ENCODE measurements at places on chromosomes 7 and 10.

DNA sequence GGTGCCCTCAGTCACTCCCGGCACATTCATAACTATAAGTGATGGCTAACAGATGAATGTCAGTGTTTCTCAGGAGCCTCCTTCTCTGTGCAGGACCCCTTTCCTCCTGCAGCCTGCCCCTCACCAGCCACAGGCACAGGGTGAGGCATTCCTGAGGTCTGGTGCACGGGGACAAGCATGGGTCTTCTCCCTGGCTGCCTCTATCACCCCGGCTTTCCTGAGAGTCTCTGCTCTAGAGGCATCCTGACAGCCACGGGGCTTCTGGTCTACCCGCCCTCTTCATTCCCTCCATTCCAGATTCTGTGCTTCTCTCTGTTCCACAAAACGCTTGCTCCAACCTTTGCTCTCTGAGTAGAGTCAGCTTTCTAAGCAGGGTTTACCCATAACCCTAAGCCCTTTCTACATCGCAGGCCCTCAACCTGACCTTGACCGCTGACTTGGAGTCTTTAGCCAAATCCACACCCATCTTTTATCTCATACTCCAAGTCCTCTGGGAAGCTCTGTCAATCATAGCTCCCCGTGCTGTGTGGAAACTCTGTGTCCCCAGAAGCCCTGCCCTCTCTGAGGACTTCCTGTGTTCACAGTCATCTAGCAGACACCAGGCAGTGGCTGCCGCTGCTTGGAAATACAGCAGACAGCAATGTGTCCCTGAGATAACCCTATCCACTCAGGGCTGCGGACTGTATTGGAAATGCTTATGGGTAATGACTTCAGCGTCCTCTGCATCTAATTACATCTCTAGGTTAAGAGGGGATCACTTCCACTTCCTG lies 159.0 kb downstream of the SFMBT2 start:
- DNase-seq = no peak

DNA sequence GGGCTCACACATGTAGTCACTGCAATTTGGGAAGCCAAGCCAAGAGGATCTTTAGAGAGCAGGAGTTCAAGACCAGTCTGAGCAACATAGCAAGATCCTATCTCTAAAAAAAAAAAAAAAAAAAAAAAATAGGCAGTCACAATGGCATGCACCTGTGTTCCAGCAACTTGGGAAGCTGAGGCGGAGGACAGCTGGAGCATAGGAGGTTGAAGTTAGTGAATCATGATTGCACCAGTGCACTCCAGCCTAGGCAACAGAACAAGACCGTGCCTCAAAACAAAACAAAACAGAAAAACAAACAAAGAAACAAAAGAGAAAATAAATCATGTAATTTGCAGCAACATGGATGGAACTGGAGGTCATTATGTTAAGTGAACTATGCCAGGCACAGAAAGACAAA lies 33.6 kb upstream of the BICC1 start:
- DNase-seq = no peak

- DNase-seq = peak; percentile 19
Measured at GRCh38 chr7:21365866-21366624, 61.8 kb upstream of the SP4 start.

DNA sequence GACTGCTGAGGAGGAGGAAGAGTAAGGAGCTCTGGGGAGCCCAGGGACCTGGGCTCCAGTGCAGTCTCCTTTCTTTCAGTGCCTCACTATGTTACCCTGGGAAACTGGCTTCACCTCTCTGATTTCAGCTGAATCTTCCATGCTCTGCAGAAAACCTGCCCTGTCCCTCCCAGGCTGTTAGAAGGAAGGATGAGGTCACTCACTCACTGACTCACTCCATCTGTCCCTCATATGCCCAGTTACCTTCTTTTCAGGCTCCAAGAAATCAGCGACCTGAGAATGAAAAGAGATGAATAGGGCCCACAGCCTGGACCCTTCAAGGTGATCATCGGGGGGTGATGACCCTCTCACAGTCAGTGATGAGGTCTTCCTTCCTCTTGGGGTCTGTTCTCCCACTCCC lies 481 bp downstream of the SFTPA2 start:
- no peak for DNase-seq

GRCh38 chr10:32065856-32066255 lies 9.6 kb upstream of the KIF5B start:
- no peak for DNase-seq

GRCh38 chr7:158073845-158074840 lies 513.5 kb downstream of the PTPRN2 start:
- no peak for DNase-seq
